ENCODE measurements at places on chromosomes 1 and 21. TPM values are rescaled to one million over a fixed set of nuclear protein-coding genes. Genes with fewer than 3 reads are reported as not detected.

The CELA3A gene
- not detected for total RNA-seq

The ATF3 gene
- total RNA-seq: 79.1 TPM

DNA sequence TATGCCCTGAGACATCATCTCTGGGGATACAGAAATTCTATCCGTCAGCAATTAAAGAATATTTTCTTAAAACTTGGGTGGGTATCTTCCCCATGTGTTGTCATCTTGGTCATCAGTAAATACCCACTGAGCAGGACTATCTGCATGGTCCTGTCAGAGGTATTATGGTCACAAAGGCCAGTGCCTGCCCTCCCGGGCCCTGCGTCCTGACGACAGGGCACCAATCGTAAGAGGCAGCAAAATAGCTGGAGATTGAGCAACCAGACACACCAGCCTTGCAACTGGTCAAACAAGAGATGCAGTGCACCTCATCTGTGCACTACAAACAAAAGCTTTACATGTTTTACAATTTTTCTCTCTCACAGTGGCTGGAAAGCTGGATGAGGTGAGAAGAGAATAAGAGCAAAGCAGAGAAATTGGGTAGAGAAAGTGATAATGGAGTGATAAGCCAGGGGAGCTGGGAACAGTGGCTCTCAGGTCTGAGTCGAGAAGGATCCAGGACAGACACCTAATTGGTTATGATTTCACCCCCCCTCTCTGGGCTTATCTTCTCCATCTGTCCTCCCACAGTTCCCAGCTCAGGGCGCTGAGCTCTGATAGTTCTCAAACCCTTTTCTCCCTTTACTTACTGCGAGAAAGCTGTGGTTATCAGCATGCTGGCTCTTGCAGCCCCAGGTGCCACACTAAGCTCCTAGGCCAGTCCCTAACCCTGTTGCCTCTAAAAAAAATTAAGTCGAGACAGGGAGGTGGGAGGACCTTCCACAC is 8.8 kb upstream of the SRP9 start:
- no peak for DNase-seq

DNA sequence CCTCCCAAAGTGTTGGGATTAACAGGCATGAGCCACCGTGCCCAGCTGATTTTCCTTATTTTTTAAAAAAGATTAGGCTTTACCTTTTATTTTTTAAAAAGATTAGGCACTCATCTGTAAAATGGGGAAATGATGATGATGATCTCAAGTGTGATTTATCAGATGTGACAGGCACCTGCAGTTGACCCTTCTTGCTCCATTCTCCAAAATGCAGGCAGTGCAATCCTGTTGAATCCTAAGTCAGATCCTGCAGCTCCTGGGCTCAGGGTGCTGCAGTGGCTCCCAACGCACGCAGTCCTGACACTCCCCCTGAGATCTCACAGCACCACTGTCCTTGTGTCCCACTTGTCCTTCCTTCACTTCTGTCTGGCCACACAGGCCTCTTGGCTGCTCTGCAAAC is 257.3 kb upstream of the KAZN start:
- no peak for DNase-seq

GRCh38 chr1:32681999-32682398 is 20.6 kb downstream of the SYNC start:
- DNase-seq: no peak

- peak; percentile 63 for DNase-seq
Measured at GRCh38 chr1:168092566-168093355, 44.0 kb downstream of the GPR161 start.

DNA sequence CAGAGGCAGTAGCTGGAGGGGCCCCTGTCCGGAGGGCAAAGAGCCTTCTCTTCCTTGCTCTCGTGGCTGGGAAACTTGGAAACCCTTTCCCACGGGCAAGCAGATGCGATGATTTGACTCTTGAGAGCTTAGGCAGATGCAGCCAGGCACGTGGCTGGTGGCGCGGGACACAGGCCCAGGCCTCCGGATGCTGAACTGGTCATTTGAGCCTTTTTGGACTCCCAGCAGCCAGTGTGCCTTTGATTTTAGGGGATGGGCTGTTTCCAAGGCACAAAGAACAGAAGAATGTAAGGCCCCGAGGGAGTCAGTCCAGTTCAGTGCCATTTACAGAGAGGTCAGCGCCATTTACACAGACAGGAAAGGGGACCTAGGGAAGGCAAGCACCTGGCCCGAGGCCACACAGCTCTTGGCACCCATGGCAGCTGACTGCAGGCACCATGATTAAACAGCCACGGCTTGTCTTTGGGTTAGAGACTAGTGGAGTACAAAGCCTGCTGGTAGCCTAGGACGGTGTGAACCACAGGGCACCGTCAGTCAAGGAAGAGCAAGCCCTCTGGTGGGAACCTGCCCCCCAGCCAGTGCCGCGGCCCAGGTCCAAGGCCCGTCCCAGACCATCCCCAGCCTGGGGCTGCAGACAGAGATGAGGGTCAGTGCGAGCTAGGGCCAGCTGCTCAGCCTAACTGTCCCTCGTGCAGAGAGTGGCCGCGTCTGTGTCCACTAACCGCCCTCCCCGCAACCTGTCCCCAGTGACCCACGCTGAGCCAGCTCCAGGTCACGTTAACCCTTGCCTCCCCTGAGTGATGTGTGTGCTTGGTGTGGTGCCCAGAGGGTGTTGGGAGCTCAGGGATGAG is 20.4 kb upstream of the CCDC27 start:
- no peak for DNase-seq

GRCh38 chr1:46445773-46446256 is 43.8 kb upstream of the DMBX1 start:
- no peak for DNase-seq

GRCh38 chr21:42722153-42722552 is 68.7 kb downstream of the PDE9A start:
- DNase-seq: no peak

- no peak for DNase-seq
Measured at GRCh38 chr1:36542962-36543515, 60.3 kb upstream of the CSF3R start.

GRCh38 chr21:28539623-28539988 is 453.1 kb downstream of the LTN1 start:
- DNase-seq: no peak

GRCh38 chr1:22552021-22552420 is 11.3 kb upstream of the EPHA8 start:
- no peak for DNase-seq

Data from ascending aorta (tissue), 2 donors.